ENCODE measurements at places on chromosomes 12 and 14.

DNA sequence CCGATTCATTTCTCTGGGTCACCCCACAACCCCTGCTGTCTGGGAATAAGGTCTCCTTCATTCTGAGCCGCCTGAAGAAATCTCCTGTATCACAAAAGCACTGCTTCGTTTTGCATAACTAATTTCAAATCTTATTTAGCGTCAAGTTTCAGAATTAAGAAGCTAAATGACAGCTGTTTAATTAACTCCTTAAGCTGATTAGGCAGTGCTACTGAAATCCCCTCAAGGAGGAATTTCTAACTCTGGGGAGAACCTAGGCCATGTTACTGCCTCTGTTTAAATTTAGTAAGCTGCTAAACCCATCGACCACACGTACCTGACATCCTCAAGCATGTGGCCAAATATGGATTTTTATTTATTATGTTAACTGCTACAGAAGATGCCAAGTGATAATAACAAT lies 373.6 kb downstream of the GLT1D1 start:
- no peak for DNase-seq

GRCh38 chr14:59439256-59439965 lies 25.8 kb downstream of the GPR135 start:
- peak; percentile 85 for DNase-seq

DNA sequence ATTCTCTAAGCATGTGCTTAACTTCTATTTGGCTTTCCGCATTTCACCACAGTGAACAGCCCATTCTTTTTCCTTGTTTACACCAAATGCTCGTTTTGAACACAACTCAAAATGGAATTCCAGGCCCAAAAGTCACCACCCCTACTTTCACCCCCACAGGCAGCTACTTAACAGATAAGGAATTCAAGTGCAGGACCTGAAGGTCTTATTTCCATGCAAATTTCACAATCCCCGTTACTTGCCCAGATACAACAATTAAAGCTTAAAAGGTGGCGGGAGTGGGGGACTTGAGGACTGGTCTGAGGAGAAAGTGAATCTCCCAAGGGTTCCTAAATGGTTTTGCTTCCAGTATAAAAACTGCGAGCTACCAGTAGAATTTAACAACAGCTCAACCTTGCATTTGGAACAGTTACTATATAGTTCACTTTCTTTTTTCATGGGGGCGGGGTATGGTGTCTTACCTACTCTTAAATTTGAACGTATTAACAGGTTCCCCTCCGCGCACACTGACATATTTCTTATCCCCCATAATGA lies 3.7 kb downstream of the USP44 start:
- peak; percentile 63 for DNase-seq

- DNase-seq, result no peak
Observed at GRCh38 chr14:77190977-77191376, 9.4 kb downstream of the TMEM63C start.

- no peak for DNase-seq
Observed at GRCh38 chr12:24307716-24308335, 358.4 kb upstream of the SOX5 start.

- DNase-seq, result peak; percentile 72
Observed at GRCh38 chr12:65278576-65279368, at the start of gene MSRB3. Gene MSRB3, plus strand, starts transcription at chr12:65278683. Its CDS starts 29,897 bp downstream, at chr12:65308580.

GRCh38 chr12:54993181-54993835 lies 8.7 kb upstream of the TESPA1 start:
- DNase-seq, result peak; percentile 68

DNA sequence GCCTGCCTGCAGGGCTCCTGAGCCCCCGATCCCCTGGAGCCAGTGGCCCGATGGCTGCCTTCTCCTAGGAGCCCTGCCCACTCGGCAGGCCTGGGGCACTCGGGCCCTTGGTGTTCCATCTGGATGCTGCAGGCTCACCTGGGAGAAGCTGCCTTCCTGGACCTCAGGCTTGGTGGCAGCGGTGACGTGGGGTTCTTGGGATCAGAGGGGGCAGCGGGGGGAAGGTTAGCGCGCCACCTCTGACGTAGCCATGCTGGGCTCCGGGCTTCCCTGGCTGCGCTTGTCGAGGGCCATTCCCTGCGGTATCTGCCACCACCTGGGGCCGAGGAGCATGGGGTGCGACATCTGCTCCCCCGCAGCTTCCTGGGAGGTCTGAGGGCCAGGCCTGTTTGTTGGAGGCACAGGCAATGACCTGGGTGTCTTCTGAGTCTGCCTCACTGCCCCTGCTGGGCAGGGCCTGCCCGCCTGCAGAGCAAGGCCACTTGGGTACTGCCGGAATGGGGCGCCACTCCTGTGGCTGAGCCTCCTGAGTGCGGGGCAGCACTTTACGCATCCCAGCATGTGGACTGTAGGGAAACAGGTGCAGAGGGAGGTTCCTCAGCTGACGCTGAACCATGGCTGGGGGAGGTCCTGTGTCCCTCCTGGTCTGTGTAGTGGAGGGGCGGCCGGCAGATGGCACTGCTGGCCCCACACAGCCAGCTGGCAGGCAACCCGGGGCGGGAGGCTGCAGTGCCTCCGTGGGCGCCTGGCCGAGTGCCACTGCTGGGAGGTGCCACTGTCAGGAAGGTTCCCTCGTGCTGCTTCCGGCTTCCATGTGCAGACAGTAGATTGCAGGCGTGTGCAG lies 20.3 kb downstream of the MTA1 start:
- DNase-seq, result no peak

Measured in fibroblast of villous mesenchyme (primary cell).